Colonic mucosa (tissue), 4 donors: ENCODE measurements at places on chromosomes 16 and 17.

GRCh38 chr17:79667746-79668145 is 56.9 kb upstream of the RBFOX3 start:
- no peaks in the 10 kb centered on the region for H3K4me1 ChIP-seq
- H3K36me3 ChIP-seq: no peaks in the 10 kb centered on the region
- no peak overlapping the region for H3K4me3 ChIP-seq
- DNase-seq: no peak
- no peaks in the 10 kb centered on the region for H3K27me3 ChIP-seq
- no peak overlapping the region for H3K27ac ChIP-seq

- H3K27me3 ChIP-seq: no peaks in the 10 kb centered on the region
- no peak overlapping the region for H3K4me3 ChIP-seq
- no peak for DNase-seq
- no peak overlapping the region for H3K27ac ChIP-seq
- H3K36me3 ChIP-seq: no peaks in the 10 kb centered on the region
These were observed 19.6 kb downstream of the SBK1 start for GRCh38 chr16:28311913-28312312.

DNA sequence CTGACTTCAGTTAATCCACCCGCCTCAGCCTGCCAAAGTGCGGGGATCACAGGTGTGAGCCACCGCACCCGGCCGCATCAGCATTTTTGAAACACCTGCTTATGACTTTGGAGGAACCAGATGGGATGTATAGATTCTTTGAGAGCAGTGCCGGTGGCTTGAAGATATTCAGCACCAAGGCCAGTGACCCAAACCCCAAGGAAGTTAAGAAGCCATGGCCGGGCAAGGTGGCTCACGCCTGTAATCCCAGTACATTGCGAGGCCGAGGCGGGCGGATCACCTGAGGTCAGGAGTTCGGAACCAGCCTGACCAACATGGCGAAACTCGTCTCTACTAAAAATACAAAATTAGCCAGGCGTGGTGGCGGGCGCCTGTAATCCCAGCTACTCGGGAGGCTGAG is 43.9 kb downstream of the TRARG1 start:
- H3K4me3 ChIP-seq: no peak overlapping the region
- no peak overlapping the region for H3K27ac ChIP-seq
- DNase-seq: no peak
- H3K4me1 ChIP-seq: no peaks in the 10 kb centered on the region
- no peaks in the 10 kb centered on the region for H3K36me3 ChIP-seq

DNA sequence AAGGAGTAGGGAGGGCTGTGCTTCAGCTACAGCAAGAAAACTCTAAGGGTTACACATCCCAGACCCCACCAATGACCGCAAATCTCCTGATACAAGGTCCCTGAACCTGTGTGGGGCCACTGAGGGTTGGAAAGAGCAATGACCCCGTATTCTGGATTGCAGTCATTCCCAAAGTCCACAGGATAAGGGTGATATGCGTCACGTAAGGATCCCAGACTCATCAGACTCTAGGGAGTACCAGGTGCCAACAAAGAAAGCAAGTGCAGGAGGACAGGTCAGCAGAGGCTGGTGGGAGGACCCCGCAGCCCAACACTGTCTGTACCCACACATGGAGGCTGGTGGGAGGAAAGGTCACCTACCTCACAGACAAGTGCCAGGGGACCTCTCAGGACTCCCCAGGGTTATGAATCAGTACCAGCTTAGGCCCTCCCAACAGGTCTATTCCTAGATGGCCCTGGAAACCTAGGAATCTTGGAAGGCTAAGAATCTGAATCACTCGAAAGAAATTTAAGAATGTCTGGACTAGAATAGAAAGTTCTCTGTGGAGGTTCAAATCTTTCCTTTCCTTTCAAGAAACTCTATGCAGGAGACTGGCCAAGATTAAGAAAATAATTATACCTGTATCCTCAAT is 16.2 kb downstream of the PITPNA start:
- H3K4me3 ChIP-seq: no peak overlapping the region
- no peaks in the 10 kb centered on the region for H3K4me1 ChIP-seq
- H3K36me3 ChIP-seq: peaks cover 11% of the 10 kb centered on the region

DNA sequence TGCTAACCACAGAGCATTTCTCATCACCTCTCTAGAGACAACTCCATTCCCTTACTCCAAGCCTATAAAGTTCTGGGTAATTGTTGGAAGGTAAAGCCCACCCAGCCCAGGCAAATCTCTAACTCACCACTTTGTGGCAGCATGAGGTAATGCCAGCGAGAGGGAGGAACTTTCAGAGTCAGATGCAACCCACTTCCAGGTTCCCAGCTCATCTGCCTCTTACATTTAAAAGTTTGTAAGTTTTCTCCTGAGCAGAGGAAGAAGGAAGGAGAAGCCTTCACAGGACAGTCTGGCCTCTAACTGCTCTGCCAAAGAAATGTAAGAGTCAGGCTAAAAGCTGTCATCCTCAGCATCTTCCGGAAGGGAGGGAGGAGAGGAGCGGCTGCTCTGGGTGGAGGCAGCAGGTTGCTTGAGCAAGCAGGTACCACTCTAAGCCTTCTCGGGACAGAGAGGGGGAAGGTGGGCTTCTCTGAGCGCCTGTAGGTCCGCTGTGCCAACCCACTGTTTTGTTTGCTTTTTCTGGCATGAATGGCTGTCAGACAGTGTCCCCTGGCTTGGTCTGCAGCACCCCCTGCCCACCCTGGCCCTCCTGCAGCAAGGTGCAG is 1.0 kb downstream of the ZNF319 start:
- H3K4me3 ChIP-seq: peak overlapping the region; percentile 84
- H3K4me1 ChIP-seq: no peaks in the 10 kb centered on the region
- H3K36me3 ChIP-seq: peaks cover 8% of the 10 kb centered on the region
- H3K27me3 ChIP-seq: no peaks in the 10 kb centered on the region
- H3K27ac ChIP-seq: peak overlapping the region; percentile 91

DNA sequence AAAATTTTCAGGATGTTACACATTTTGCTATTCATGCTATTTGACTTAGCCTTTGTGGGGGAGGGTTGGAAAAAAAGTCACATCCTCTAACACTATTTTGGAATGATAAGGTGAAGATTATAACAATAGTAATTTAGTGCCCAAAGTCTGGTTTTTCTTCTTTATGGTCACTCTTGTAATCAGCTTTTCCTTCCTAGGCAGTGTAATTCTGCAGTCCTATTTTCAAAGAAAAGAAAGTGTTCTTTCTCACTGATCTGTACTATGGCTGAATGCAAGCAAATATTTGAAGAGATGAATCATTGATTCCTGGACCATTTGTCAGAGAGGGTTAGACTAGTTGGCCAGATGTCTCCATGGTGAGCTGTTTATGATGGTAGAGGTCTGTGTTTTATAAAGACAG is 8.4 kb downstream of the RSPRY1 start:
- DNase-seq: no peak
- H3K27ac ChIP-seq: no peak overlapping the region
- H3K4me1 ChIP-seq: peaks cover 4% of the 10 kb centered on the region
- H3K4me3 ChIP-seq: no peak overlapping the region
- no peaks in the 10 kb centered on the region for H3K27me3 ChIP-seq

- no peaks in the 10 kb centered on the region for H3K27me3 ChIP-seq
- H3K36me3 ChIP-seq: no peaks in the 10 kb centered on the region
- H3K27ac ChIP-seq: no peak overlapping the region
- H3K4me1 ChIP-seq: peaks cover 8% of the 10 kb centered on the region
- peak overlapping the region; percentile 91 for H3K4me3 ChIP-seq
- peak; percentile 31 for DNase-seq
These were observed 1.0 kb downstream of the TELO2 start for GRCh38 chr16:1494129-1494640.

GRCh38 chr16:71376465-71377157 is 18.1 kb downstream of the CALB2 start:
- H3K36me3 ChIP-seq: no peaks in the 10 kb centered on the region
- H3K4me1 ChIP-seq: no peaks in the 10 kb centered on the region
- no peak overlapping the region for H3K4me3 ChIP-seq
- H3K27ac ChIP-seq: no peak overlapping the region
- no peak for DNase-seq
- no peaks in the 10 kb centered on the region for H3K27me3 ChIP-seq

- DNase-seq: peak; percentile 79
- H3K27me3 ChIP-seq: no peaks in the 10 kb centered on the region
These were observed 38.5 kb downstream of the PIGL start for GRCh38 chr17:16255481-16255921.

DNA sequence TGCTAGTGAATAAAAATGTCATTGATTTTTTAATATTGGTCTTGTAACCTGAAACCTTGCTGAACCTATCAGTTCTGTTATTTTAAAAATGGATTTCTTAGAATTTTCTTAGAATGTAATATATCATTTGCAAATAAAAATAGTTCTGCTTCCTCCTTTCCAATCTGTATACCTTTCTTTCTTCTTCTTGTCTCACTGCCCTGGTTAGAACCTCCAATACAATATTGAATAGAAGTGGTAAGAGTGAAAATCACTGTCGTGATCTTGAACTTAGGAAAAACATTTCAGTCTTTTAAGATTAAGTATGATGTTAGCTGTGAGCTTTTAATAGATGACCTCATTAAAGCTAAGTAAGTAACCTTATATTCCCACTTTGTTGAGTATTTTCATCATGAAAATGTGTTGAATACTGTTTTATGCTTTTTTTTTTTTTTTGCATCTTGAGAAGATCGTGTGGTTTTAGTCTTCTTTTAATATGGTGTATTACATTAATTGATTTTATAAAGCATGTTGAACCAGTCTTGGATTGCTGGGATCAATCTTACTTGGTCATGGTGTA is 104.8 kb upstream of the NACA2 start:
- H3K36me3 ChIP-seq: no peaks in the 10 kb centered on the region
- no peaks in the 10 kb centered on the region for H3K4me1 ChIP-seq
- no peak overlapping the region for H3K27ac ChIP-seq
- H3K4me3 ChIP-seq: no peak overlapping the region
- no peak for DNase-seq
- H3K27me3 ChIP-seq: no peaks in the 10 kb centered on the region

GRCh38 chr17:78868391-78868790 is 27.8 kb upstream of the USP36 start:
- no peak overlapping the region for H3K27ac ChIP-seq
- H3K27me3 ChIP-seq: no peaks in the 10 kb centered on the region
- no peaks in the 10 kb centered on the region for H3K36me3 ChIP-seq
- H3K4me1 ChIP-seq: no peaks in the 10 kb centered on the region
- no peak overlapping the region for H3K4me3 ChIP-seq
- no peak for DNase-seq

DNA sequence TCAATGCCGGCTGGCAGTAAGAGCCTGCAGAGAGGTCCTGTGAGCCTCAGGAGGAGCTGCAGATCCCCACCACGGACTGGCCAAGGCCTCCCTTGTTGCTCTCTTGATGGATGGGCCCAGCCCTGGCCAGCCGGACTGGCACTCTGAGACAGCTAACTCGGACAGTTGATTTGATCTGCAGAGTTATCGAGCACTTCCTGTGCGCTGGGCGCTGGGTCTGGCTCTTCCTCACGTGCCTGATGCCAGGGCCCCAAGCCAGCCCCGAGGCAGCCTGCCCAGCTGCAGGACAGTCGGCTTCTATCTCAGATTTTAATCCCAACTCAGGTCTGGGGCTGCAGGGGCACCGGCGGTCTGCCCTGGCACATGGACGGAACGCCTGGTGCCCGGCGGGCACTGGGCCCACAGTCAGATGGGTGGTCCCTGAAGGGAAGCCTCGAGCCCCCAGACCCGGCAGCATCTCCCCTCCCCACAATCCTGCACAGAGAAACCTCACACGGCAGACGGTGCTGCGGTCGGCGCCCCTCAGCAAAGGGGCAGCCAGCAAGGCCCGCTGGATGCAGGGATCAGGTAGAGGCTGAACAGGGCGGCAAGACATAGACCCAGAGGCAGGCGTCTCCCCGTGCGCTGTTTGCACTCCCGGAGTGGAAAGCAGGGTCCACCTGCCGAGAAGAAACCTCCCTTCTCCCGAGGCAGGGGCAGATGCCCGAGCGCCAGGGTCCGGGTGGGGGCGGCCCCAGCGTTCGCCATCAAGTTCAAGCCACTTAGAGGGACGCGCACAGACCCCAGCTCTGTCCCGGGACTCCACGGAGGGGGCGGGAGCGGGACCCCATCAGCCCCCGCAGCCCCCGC is 34.0 kb downstream of the TIMM22 start:
- H3K27me3 ChIP-seq: no peaks in the 10 kb centered on the region
- no peaks in the 10 kb centered on the region for H3K4me1 ChIP-seq
- H3K27ac ChIP-seq: peak overlapping the region; percentile 22

- no peaks in the 10 kb centered on the region for H3K27me3 ChIP-seq
- no peak overlapping the region for H3K4me3 ChIP-seq
- DNase-seq: no peak
- no peaks in the 10 kb centered on the region for H3K4me1 ChIP-seq
- no peak overlapping the region for H3K27ac ChIP-seq
- no peaks in the 10 kb centered on the region for H3K36me3 ChIP-seq
These were observed 11.9 kb downstream of the SPNS2 start for GRCh38 chr17:4510618-4510941.

DNA sequence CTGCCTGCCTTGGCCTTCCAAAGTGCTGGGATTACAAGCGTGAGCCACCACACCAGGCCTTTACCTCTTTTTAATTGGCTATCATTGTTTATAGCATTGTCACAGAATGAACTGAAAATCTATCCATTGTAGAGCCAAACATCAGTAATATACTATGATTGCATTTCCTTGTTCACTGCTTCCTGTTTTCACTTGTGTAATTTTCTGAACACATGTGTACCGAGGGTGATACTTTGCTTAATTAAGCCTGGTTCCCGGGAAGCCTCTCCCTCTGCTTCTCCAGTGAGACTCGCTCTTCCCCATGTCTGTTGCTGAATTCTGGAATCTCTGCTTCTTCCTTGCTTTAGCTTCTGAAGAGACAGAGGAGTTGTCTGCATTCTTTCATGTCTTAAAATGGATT is 33.1 kb downstream of the POLR3E start:
- H3K36me3 ChIP-seq: no peaks in the 10 kb centered on the region
- H3K4me1 ChIP-seq: no peaks in the 10 kb centered on the region
- no peak overlapping the region for H3K4me3 ChIP-seq
- no peak for DNase-seq

DNA sequence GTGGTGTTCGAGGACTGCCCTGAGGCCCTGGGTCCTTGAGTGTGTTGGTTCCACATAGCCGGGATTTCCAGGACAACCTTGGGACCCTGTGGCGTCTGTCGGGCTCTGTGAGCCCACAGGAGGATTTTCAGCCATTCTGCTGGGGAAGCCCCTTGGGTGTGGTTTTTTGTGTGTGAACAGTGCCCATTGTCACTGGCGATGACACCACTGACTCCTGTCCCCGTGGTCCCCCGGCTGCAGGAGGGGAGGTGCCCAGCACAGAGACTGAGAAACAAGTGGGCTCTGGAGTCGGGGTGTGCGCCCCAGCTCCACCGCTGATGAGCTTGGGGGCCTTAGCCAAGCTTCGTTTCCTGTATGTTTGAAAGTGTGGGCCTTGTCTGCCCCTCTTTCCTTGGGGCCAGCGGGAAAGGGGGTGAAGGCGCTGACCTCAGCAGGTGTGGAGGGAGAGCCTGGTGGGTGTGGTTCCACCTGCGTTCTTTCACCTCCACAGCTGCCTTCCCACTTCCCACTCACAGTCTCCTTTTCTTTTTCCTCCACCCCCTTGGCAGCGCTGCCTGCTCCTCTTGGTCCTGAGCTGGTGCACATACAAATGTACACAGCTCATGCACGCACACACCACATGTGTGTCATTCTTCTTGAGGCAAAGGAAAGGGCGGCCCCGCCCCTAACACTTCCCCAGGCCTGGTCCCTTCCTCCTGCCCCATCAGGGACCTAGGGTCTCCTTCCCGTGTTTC is 16.1 kb downstream of the MGRN1 start:
- no peak overlapping the region for H3K27ac ChIP-seq
- no peaks in the 10 kb centered on the region for H3K4me1 ChIP-seq
- no peaks in the 10 kb centered on the region for H3K36me3 ChIP-seq
- H3K4me3 ChIP-seq: no peak overlapping the region
- no peaks in the 10 kb centered on the region for H3K27me3 ChIP-seq
- no peak for DNase-seq
